ENCODE measurements at places on chromosomes 3 and 15.

DNA sequence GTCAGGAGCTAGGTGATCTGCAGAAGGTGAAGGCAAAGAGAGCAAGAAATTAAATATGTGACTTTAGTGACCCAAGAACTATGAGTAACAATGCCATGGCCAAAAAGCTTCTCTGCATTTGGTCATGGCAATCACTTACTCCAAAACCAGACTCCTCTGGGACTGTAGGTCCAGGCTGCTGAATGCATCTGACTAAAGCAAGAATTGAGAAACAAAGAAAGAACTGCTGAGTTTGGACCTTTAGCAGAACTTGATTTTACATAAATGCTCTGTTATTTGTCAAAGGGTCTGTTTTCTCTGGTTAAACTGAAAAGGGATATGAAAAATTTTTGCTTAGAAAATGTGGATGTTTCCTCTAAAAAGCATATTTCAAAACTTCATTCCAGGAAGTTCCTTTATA, 1102.2 kb downstream of the IGSF11 start:
- DNase-seq: no peak

DNA sequence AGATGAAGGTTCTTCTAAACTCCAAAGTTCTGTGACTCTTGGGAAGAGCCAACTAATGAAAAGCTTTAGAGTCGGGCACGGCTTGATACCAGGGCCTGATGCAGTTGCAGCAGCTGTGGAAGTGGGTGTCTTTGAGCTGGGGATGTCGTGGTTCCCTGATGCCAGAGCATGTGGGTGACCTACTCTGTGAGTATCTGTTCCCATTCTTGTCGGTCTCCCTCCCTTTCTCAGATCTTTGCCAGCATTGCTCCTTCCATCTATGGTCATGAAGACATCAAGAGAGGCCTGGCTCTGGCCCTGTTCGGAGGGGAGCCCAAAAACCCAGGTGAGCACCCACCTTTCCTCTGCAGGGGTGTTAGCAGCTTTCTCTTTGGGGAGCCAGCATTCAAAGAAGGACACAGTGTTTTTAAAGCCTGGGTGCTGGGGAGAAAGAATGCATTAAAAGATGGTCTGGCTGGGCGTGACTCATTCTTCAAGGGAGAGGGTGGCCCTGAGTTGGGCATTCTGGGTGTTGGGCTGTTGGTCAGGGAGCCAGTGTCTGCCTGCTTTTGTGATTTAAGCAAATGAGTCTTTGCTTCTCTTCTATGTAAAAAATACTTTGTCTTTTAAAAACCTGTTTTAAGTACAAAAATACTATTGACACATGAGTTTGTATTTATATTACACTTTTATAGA, 13.2 kb upstream of the PODXL2 start:
- DNase-seq: no peak

- no peak for DNase-seq
Observed at GRCh38 chr15:79540551-79540950, 108.4 kb downstream of the MINAR1 start.

GRCh38 chr3:186923241-186923640, 7.1 kb upstream of the ST6GAL1 start:
- DNase-seq: no peak

All from midbrain (tissue), 1 donor.